Naive B cell (primary cell): ENCODE measurements at places on chromosomes 11 and 22.
A peak's percentile ranks its signal among the peaks of the same experiment; 100 is the strongest.

GRCh38 chr11:83725728-83726127 lies 439.6 kb upstream of the CCDC90B start:
- no peak for DNase-seq

- no peak for DNase-seq
Observed at GRCh38 chr11:119691020-119691666, 37.9 kb downstream of the NECTIN1 start.

DNA sequence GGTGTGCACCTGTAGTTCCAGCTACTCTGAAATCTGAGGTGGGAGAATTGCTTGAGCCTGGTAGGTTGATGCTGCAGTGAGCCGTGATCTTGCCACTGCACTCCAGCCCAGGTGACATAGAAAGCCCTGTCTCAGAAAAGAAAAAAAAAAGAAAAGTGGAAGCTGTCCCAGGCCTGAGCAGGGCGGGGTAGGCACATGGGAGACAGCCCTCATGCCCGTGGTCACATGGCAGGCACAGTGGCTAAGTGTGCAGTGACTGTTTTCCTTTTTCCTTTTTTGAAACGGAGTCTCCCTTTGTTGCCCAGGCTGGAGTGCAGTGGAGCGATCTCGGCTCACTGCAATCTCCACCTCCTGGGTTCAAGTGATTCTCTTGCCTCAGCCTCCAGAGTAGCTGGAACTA lies 7.8 kb downstream of the OTUB1 start:
- DNase-seq = no peak

DNA sequence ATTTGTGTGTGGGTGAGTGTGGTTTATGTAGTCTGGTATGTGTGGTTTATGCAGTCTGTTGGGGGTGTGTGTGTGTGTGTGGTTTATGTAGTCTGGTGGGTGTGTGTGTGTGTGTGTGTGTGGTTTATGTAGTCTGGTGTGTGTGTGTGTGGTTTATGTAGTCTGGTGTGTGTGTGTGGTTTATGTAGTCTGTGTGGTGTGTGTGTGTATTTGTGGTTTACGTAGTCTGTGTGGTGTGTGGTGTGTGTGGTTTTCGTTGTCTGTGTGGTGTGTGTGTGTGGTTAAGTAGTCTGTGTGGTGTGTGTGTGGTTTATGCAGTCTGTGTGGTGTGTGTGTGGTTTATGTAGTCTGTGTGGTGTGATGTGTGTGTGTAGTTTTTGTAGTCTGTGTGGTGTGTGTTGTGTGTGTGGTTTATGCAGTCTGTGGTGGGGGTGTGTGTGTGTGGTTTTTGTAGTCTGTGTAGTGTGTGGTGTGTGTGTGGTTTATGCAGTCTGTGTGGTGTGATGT lies 26.2 kb upstream of the PARVG start:
- DNase-seq = no peak

DNA sequence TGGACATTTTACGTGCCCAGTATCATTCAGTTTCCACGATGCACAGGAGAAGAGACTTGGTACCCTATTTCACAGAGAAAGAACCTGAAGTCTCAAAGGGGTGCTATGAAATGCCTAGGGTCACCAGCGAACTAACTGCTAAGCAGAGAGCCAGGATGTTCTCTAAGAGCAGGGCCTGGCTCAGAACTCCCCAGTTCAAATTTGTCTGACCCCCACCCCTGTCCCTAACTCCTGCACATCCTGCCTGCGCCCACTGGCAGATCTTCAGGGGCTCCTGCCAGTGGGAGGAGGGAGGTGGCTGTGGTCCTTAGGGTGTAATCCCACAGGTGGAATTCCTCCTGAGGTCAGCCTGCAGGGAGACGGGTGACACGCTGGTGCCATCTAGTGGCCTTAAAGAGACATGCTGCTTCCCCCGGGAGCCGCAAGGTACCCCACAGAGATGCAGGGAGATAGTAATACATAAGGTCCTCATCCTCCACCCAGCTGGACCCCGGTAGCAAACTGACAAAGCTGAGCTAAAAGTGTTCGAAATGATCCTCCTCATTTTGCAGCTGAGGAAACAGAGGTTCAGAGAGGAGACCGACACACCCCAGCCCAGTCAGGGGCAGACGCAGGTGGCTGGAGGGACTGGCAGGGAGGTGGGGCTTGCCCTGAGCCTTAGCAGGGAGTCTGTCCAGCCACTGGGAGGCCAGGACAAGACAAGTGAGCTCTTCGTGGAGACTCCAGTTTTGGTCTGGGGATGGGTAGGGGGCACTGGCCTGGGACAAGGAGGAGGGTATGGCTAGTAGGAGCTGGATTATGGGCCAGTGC lies 34.1 kb downstream of the MB start:
- DNase-seq = peak; percentile 51

DNA sequence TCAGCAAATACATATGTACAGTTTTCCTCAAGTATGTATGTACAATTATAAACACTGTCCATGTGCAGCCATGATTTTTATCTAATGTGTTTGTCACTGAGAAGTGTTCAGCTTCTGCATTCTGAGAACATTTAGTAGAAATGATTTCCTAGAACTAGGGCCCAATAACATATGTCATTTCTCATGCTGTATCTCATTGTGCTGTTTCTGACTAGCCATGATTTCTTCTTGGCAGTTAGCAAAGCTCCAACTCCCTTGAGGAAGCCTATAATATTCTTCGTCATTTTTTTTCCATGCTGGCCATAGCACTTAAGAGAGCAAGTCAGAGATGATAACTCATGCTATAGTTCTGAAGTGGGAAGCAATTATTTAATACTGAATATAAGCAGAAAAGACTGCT lies 187.8 kb downstream of the DDX10 start:
- DNase-seq = no peak

DNA sequence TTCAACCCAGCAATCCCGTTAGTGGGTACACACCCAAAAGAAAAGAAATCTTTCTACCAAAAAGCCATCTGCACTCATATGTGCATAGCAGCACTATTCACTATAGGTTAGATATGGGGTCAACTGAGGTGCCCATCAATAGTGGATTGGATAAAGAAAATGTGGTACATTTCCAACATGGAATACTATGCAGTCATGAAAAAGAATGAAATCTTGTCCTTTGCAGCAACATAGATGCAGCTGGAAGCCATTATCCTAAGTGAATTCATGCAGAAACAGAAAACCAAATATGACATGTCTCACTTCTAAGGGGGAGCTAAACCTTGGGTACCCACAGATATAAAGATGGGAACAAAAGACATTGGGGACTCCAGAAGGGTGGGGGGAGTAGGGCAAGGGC lies 1.9 kb upstream of the ARHGAP8 start:
- no peak for DNase-seq

- no peak for DNase-seq
Observed at GRCh38 chr11:132030896-132031295, 660.5 kb downstream of the NTM start.

DNA sequence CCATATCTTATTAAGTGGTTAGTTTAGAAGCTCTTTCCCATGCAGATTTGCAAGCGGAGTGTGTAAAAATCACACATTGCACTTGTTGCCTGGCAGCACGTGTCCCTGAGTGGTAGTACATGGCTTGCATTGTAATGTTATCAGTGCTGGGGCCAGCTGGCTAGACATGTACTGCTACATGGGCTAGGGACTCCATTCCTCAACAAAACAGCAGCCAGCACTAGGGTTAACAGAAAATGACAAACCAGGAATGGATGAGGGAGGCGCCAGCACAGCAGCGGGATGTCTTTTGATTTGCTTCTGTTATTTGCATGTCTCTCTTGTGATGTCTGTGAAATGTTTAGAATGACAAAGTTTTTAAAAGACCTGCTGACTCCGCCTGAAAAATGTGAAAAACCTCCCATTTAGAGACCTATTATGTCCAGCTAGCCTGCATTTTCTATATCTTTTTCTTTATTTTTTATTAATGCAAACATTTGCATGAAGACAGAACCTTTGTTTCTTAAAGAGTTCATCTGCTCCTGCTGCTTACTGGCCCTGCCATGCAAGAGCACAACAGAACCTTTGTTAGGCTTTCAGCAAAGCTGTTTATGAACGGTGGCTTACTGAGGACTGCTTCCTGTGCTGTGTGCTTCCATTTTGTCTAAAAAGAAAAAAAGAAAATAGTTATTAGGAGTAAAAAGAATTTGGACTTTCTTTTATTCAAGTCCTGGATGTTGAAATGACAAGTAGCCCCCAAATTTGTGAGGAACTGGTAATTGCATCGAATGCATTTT lies 40.7 kb downstream of the CSTPP1 start:
- no peak for DNase-seq

DNA sequence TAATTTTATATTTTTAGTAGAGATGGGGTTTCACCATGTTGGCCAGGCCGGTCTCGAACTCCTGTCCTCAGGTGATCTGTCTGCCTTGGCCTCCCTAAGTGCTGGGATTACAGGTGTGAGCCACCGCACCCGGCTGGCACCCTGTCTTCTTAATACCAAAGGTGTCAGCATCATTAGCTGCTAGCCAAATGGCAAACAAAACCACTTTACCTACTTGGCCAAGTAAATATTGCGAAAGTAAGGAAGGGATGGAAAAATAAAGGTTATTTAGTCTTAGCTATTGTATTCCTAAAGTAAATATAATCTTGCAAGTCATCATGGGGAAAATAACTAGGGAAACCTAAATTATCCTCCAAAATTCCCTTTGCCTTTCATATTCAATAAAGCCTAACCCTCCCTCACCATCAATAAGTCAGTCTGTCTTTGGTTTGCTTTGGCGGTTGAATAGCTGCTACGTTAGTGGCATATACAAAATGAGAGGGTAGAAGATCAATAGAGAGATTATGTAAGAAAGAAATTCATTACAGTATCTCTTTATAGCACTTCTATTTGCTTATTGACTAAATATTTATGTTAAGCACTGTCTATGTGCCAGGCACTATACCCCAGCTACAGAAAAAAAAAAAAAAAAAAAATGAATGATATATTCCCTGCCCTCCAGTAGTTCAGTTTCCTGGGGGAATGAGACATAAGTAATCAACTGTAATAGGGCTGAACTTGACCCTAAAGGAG lies 40.2 kb upstream of the CFAP300 start:
- no peak for DNase-seq

DNA sequence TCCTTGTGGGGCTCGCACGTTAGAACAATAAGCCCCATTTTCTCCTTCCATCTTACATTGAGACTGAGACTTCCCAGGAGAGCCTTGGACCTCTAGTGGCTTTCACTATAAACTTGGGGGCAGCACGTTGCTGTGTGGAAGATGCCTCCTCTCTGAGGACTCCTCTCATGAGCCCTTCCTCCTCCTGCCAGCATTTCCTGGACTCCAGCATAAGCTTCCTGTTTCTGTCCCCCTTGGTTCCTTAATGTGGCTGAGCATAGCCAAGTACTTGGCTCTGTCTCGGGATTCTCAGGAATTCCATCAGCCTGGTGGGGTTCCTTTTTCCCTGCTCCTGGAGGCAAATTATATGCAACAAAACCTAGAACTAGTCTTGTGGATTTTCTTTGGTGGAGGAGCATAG lies 38.8 kb upstream of the UBASH3B start:
- DNase-seq = no peak

DNA sequence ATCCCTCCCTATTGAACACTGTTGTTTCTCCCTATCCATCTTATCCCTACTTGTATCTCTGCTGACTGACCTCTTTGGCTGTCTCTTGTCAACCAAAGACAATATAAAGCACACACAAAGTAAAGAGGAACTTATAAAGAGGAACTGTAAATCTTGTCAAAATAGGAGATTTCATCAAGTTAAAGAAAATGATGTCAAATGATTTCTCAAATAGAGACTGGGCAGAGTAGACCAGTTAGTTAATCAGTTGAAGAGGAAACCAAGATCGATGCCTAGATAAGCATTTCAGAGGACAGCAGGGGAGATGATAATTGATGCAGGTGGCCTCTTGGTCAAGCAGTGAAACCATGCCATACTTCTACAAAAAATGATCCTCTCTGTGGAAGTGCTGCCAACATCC lies 22.7 kb downstream of the KCNQ1OT1 start:
- DNase-seq = no peak

DNA sequence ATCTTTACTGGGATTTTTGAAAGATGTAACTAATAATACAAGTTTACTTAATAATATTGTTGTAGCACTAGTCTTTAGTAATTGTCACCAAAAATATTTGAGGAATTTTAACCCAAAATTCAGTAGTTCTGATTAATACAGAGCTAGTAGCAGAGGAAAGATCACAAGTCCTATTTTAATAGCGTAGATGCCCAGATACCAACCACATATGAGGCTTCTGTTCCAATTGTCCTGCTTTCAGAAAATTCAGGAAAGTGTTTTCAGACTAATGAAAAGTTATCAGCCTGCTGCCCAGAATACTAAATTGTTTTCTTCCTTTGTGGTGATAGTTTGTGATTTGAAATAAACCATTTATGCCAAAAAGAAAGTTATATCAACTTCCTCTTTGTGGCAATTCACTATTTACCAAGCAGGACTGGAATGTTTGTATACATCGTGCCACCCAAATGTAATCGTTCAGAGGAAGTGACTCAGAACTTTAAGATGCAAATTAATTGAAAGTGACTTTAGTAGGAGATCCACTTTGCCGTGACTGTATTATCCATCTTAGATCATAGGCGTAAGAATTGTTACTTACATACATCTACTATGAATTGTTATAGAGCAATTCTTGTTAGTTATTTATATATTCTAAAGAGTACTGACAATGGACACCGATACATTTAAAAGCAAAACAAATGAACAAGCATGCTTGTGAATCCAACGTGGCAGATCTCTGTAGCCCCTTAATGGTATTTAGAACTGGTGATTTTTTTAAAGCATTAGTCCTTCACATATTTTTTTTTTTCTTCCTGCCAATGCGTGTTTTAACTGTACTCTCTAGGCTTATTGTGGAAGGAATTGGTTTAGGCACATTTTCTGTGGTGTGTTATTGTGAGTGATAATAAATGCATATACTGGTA lies 231.0 kb downstream of the DDX10 start:
- no peak for DNase-seq

DNA sequence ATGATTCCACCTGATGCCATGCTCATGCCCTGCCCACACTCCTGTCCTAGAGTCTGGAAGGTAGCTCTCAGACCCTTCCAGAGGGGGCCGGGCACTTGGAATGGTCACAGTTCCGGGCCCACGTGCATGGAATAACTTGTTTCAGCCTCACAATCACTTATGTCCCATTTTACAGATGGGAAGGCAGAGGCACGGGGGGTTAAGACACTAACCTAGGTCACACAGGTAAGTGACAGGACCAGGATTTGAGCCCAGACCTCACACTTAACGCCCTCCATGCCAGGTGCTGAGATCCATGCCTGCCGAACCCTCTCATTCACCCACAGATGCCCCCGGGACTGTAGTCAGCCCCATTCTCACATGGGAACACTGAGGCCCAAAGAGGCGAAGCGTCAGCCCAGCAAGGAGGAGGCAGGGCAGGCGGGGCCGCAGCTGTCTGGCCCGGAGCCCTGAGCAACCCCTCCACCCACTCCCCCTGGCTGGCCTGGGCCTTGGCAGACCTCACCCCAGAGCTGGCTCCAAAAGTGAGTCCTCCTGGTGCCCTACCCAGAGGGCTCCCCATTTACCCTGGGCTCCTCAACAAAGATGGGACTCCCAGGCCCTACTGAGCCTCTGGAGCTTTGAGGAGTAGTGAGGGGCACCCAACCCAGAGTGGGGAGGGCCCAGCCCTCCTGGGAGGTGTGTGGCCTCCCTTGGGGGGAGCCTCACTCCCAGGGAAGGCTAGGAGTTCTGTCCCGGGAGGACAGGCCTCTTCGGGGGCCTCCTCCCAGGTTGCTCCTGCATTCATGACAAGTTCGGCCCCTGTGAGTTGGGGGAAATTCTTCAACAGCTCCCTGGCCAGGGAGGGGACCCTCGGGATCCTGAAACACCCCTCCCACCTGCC lies 2.4 kb upstream of the ALDH3B1 start:
- DNase-seq = no peak

- DNase-seq = no peak
Observed at GRCh38 chr11:7977232-7977917, 9.8 kb upstream of the EIF3F start.

- DNase-seq = no peak
Observed at GRCh38 chr22:19718456-19719049, 4.2 kb downstream of the SEPTIN5 start.

- DNase-seq = no peak
Observed at GRCh38 chr22:19398206-19398605, 33.3 kb downstream of the HIRA start.
